ENCODE measurements at places on chromosomes 7 and 10.
A peak's percentile ranks its signal among the peaks of the same experiment; 100 is the strongest.

DNA sequence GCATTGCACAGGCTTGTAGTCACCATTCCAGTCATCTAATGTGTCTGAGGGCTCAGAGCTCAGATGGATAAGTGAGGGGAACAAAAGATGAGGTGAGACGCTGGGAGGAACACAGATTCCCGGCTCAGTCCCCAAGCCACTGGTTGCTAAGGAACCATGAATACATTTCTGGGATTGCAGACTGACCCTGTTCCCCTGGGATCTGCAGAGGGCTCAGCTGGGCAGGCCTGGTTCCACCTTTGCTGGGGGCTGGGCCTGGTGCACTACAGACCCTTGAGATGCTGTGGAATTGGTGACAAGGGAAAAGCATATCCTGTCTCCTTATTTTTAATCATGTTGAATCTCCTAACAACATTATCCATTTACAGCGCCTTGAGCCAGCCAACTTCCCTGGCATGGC, 19.2 kb downstream of the ELFN1 start:
- no peak for DNase-seq

GRCh38 chr7:131629217-131629882, 72.9 kb upstream of the PODXL start:
- peak; percentile 66 for DNase-seq

DNA sequence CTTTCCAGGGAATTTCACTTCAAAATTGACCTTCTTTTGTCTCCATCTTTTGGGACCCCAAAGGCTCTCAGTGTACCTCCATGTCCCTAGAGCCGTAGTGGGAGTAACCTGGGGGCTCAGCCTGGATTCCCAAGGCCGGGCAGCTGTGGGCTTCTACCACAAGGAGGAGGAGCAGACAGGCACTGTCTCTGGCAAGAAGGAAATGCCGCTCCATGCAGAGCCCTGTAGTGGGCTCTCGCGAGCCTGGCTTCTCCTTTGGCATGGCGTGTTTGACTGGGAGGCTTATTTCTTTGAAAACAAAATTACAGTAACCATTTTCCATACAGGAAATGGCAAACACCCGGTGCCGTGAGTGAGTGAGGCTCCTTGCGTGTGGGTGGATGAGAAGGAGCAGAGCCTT, 76.8 kb upstream of the FAM180A start:
- no peak for DNase-seq

DNA sequence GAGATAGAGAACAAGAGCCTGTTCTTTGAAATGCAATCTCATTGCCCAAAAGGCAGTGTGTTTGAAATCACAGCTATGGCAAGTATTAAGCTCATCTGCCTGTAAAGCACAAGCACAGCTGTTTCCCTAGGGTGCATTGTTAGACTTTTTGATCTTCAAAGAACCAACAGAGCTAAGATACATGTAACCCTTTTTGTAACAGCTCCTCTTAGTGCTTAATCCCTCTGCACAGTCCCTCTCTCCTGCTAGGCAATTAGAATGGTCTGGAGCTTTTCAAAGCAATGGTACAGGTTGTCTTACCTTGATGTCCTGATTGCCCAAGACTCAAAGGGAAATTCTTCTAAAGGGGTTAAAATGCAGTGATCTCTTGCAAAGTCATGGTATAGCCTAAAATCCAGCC, 249.6 kb upstream of the CHRM2 start:
- no peak for DNase-seq

GRCh38 chr10:62981096-62981495, 152.0 kb upstream of the NRBF2 start:
- DNase-seq = no peak

GRCh38 chr7:113828581-113828980, 90.2 kb downstream of the PPP1R3A start:
- DNase-seq = no peak

DNA sequence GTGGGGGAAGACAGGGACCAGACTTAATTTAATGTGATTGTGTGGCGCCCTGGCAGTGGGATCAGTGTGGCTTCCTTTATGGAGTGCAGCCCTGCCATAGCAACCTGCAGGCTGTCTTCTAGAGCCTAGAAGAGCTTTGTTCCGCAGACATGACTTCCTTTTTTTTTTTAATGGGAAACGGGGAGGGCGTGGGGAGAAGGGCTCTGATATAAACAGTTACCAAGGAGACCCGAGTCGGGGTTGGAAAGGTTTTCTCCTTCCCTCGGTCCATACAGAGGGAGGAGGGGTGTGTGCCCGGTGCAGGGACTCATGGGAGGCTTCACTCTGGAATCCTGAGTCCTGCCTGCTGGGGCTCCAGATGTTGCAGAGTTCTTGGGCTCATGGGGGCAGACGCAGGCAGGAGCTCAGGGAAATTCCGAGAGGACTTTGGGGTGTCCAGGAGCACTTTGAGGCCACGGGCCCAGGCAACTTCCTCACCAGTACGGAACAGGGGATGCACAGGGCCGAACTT, 26.9 kb downstream of the TMEM120A start:
- DNase-seq = no peak

- DNase-seq = no peak
These were observed 126.1 kb upstream of the AGR3 start for GRCh38 chr7:17007841-17008240.

DNA sequence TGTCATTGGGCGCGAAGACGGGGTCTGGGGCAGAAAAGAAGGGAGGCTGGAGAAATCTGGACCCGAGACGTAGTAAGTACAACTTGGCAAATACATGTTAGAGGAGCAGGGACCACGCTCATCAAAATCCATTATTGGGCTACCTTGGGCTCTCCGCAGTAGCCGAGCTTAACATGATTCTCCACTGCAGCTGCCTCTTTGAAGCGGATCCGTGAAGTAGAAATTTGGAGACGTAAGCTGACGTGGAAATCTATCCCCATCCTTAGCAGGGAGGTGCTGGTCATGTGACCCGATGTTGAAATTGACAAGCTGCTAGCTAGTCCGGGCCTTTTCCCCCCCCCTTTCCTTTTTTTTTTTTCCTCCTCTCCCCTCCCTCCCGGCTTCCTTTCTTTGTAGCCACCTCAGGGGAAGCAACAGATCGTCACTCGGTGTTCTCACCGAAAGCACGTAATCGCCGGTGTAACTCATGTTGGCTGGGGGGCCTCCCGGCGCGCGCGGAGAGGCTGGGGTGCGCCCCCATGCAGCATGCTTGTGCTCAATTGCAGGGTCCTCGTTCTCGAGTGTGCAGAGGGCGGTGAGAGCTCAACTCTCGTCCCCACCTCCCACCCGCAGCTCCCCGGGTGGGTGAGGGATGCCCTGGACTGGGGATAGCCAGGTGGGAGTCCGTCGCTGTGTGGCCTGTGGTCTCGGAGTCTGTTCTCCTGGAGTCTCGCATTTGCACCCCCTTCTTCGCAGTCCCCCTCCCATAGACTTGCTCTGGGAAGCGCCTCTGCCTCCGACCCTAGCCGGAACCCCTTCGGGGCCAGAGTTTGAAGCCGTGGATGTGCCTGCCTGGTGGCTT, at the start of gene HOXA11:
Gene HOXA11, minus strand, starts transcription at position 220 of the 841 bp plus-strand sequence. Its CDS starts 88 bp downstream, at position 132.
- DNase-seq = no peak

- DNase-seq = peak; percentile 81
These were observed 18.0 kb downstream of the CAMK2B start for GRCh38 chr7:44307301-44307900.

- DNase-seq = no peak
These were observed 89.3 kb upstream of the MACROH2A2 start for GRCh38 chr10:69963178-69963834.

Data from 8988T (cell line).